ENCODE measurements at places on chromosomes 12 and 14.

GRCh38 chr14:42734041-42734440, 1127.4 kb downstream of the LRFN5 start:
- no peak for DNase-seq

GRCh38 chr12:121795034-121795968, 1.8 kb upstream of the RHOF start:
- DNase-seq = no peak

GRCh38 chr14:53542732-53543131, 389.6 kb upstream of the DDHD1 start:
- DNase-seq = no peak

DNA sequence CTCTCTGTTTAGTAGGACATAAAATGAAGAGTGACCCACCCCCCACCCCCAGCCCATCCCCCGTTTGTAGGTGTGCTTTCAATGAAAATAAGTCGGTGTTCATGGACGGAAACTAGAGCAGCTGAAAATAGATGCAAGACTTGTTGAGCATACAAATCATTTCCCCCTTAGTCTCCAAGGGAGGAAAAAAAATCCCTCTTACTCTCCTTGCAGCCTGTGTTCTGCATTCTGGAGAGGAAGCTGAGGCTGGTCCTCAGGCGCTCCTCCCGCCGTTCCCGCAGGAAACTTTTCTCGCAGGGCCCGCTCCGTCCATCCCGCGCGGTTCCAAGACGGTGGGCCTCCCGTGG, 259.0 kb upstream of the E2F7 start:
- DNase-seq = no peak

- no peak for DNase-seq
These were observed 37.1 kb downstream of the SLC8B1 start for GRCh38 chr12:113297621-113298471.

- no peak for DNase-seq
These were observed 16.5 kb downstream of the TRAF3 start for GRCh38 chr14:102793531-102794328.

GRCh38 chr14:65772921-65773574, 360.5 kb downstream of the FUT8 start:
- no peak for DNase-seq

Measured in stimulated activated CD8-positive, alpha-beta memory T cell treated with anti-CD3 and anti-CD28 coated beads, Interleukin-7, amount 100 ng/mL, for 4 hours (primary cell).